ENCODE measurements at places on chromosomes 7 and 10. TPM values are rescaled to one million over a fixed set of nuclear protein-coding genes. Genes with fewer than 3 reads are reported as not detected.
A peak's percentile ranks its signal among the peaks of the same experiment; 100 is the strongest.

TMEM225B gene
- not detected for total RNA-seq

- no peak for DNase-seq
Observed at GRCh38 chr10:32167450-32167849, 111.2 kb upstream of the KIF5B start.

DNA sequence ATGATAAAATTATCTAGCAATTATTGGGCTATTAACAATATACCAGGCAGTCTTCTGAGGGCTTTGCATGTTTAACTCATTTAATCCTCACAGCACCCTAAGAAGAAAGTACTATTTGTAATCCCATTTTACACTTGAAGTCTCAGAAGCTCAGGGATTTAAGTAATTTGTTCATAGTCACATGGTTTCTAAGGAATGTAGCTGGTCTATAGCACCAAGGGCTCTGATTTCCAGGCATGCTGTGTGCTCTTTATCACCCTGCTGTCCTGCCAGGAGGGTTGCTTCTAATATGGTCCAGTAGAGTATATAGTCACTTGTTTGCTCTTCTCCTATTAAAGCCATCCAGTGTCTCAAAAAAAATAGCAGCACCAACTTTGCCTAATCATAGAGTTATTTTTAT is 417.2 kb downstream of the PLXDC2 start:
- DNase-seq = no peak

TET1 gene
- total RNA-seq = 1.1 TPM

ACTL6B gene
- not detected for total RNA-seq

GRCh38 chr7:499853-500485 is 19.7 kb downstream of the PDGFA start:
- peak; percentile 9 for DNase-seq

SMKR1 gene
- total RNA-seq = not detected

TBC1D12 gene
- 5.0 TPM for total RNA-seq
